ENCODE measurements at places on chromosomes 2 and 18.

GRCh38 chr2:99956232-99957030 lies 186.0 kb downstream of the AFF3 start:
- DNase-seq = no peak

- DNase-seq = no peak
These were observed 105.6 kb downstream of the SETBP1 start for GRCh38 chr18:44786257-44786656.

DNA sequence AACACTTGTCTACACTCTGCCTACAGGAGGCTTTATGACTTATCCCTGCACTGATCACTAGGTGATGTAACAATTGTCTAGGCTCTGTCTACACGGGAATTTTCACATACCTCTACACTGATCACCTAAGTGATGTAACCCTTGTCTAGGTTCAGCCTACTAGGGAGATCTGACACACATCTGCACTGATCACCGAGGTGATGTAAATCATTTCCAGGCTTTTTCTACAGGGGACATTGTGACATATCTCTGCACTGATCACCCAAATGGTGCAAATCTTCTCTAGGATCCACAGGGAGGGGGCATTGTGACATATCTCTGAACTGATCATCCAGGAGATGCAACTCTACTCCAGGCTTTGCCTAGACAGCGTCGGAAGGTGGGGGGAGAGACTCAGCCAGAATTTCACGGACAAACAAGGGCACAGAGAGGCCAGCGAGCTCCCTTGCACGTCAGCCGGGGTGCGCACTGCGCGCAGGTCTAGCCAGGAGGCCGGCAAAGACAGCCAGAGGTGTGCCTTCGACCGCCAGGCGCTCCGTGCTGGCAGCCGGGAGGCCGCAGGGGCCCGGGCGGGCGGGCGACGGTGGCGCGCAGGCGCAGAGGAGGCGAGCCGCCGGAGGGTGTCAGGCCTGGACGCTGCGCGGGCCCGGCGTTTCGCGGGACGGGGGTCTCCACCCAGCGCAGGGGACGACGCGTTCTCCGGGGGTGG lies 46.9 kb upstream of the USP14 start:
- no peak for DNase-seq

- DNase-seq = no peak
These were observed 47.0 kb upstream of the ST3GAL5 start for GRCh38 chr2:85935746-85936208.

DNA sequence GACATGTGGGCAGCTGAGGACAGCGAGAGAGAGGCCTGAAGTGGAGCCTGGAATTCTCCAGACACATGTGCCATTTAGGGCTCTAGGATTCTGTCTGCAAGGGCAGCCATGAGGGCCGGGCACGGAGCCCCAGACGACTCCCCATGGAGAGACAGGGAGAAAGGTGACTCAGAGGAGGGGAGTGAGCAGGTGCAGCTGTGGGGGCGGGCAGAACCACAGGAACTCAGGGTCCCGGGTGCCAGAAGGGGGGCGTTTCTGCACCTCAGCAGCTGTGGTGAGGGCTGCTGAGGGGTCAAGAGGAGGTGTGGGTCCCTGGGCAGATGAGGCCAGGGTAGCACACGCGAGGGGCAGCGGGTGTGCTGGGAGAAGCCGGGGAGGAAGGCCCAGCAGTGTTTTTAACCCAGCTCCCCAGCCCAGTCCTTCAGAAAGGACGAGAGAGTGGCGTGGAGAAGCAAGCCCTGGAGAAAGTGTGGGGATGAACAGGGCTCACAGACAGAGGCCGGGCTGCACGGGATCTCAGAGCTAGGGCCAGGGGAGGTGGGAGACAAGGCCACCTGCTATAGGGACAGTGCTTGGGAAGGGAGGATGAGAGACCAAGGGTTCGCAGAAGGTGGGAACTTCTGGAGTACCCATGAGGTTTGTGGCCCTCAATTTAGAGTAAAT lies 7.6 kb downstream of the GPR17 start:
- DNase-seq = no peak
